ENCODE measurements at places on chromosomes 13 and 19. TPM values are rescaled to one million over a fixed set of nuclear protein-coding genes. Genes with fewer than 3 reads are reported as not detected.

Gene C19orf85
- not detected for total RNA-seq

Gene NCAN
- total RNA-seq = not detected

Gene SCGB2B2
- total RNA-seq = 1.0 TPM

Gene COPE
- total RNA-seq = 310 TPM

Gene PRR22
- total RNA-seq = 1.4 TPM

Gene NXNL1
- not detected for total RNA-seq

Gene NLRP9
- total RNA-seq = not detected

Gene RAVER1
- 35.7 TPM for total RNA-seq

Gene EDNRB
- total RNA-seq = 44.7 TPM

GRCh38 chr19:50377051-50377461 lies 799 bp downstream of the NR1H2 start:
- peaks cover 46% of the 10 kb centered on the region for H3K36me3 ChIP-seq
- H3K27ac ChIP-seq = no peak overlapping the region
- DNase-seq = peak; percentile 39
- peaks cover 31% of the 10 kb centered on the region for H3K4me1 ChIP-seq

DNA sequence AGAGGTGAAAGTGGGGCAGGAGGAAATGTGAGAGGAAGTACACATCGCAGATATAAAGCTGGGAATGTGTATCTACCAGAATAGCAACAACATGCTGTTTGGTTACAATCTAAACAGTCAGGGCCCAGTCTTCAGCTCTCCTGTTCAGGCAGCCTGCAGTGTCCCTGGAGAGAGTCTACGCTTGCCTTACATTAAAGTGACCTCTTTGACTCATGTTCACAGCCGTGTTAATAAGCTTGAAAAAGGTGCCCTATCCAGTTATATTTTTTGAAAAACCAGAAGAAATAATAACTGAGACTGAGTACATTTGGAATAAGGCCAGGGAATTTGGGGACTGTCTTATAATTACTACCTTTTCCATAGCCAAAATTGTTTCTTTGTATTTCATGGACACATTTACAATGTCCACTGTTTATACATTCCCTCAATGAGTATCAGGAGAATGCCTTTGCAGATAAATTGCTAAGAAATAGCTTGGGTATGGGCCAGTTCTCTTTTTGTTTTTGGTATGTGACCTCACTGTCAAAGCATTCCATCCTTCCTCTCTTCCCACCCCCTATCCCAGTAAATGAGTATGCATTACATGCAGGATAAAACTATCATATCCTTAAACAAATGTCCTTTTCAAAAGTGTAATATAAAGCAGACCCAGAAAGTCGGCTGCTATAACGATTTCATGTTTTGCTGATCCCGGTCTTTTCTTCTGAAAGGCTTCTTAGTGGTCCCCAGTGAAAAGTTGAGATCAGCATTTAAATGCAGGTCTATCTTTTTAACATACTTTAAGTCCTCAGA lies 82.6 kb downstream of the PCDH9 start:
- H3K27me3 ChIP-seq = no peaks in the 10 kb centered on the region
- no peaks in the 10 kb centered on the region for H3K36me3 ChIP-seq
- H3K4me1 ChIP-seq = peaks cover 17% of the 10 kb centered on the region
- H3K4me3 ChIP-seq = no peak overlapping the region
- peak overlapping the region; percentile 39 for H3K27ac ChIP-seq

DNA sequence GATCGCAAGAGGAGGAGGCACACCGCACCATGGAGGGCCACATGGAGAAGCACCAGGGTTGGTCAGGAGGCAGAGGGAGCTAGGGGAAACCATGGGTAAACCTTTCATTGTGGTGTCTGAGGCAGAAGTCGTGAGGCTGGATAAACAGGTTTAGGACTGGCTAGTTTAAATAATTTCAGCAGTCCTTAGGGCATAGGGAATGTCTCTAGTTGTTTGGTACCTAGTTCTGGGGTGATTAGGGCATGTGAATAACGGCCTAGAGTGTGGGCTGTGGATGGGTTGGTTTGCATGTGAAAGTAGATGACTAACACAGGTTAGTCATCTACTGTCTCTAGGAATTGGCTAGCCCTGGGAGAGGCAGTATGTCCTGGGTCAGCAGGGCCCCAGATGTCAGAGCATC lies 102.3 kb downstream of the STOML3 start:
- H3K4me3 ChIP-seq = no peak overlapping the region
- H3K36me3 ChIP-seq = no peaks in the 10 kb centered on the region
- H3K27me3 ChIP-seq = no peaks in the 10 kb centered on the region

- no peak overlapping the region for H3K4me3 ChIP-seq
- no peak overlapping the region for H3K27ac ChIP-seq
- DNase-seq = no peak
- H3K36me3 ChIP-seq = no peaks in the 10 kb centered on the region
- H3K4me1 ChIP-seq = no peaks in the 10 kb centered on the region
Measured at GRCh38 chr19:46069806-46070341, 29.1 kb upstream of the IGFL4 start.

DNA sequence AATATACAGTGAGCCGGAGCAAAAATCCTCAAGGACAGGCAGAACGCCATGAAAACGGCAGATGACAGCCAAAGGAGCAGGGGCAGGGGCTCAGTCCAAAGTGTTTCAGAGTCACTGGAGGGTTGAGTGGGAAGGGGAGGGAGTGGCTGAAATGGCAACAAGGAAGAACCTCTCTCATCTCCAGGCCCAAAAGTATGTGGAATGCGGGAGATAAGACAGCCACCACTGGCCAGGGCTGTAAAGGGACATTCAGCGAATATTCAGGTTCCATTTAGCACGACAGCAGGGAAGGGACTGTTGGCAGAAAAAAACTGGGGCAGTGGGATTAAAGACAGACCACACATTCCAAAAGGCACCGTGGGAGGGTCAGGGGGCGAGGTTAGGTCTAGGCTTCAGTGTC lies 48.4 kb downstream of the USPL1 start:
- no peak for DNase-seq
- H3K27me3 ChIP-seq = no peaks in the 10 kb centered on the region
- H3K4me3 ChIP-seq = no peak overlapping the region

- H3K36me3 ChIP-seq = no peaks in the 10 kb centered on the region
- DNase-seq = no peak
- no peaks in the 10 kb centered on the region for H3K4me1 ChIP-seq
- H3K4me3 ChIP-seq = no peak overlapping the region
- H3K27me3 ChIP-seq = no peaks in the 10 kb centered on the region
Measured at GRCh38 chr13:50712456-50712855, 131.0 kb downstream of the DLEU7 start.

GRCh38 chr13:91491980-91492379 lies 93.6 kb downstream of the GPC5 start:
- no peak overlapping the region for H3K4me3 ChIP-seq
- H3K4me1 ChIP-seq = no peaks in the 10 kb centered on the region
- H3K36me3 ChIP-seq = no peaks in the 10 kb centered on the region
- H3K27me3 ChIP-seq = no peaks in the 10 kb centered on the region

GRCh38 chr13:85520445-85520844 lies 278.8 kb downstream of the SLITRK6 start:
- H3K36me3 ChIP-seq = no peaks in the 10 kb centered on the region
- H3K27ac ChIP-seq = no peak overlapping the region
- no peaks in the 10 kb centered on the region for H3K4me1 ChIP-seq
- no peak overlapping the region for H3K4me3 ChIP-seq

DNA sequence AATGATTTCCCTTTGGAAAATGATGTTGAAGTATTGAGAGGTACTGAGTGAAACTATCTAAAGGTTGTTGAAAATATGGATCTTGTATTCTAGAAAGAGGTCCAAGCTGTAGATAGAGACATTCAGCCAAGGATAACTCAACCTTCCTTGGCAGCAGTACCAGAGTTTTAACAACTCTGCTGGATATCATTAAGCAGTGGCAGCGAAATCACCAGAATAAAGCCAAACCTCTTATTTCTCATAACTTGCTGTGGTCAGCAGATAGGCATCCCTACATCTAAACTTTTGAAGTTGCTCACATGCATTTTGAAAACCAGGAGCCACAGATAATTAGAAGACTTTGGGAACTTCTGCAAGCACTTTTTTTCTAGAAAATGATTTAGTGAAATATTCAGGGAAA lies 559.8 kb downstream of the IRS2 start:
- H3K27ac ChIP-seq = no peak overlapping the region
- no peaks in the 10 kb centered on the region for H3K27me3 ChIP-seq
- DNase-seq = no peak
- no peak overlapping the region for H3K4me3 ChIP-seq

DNA sequence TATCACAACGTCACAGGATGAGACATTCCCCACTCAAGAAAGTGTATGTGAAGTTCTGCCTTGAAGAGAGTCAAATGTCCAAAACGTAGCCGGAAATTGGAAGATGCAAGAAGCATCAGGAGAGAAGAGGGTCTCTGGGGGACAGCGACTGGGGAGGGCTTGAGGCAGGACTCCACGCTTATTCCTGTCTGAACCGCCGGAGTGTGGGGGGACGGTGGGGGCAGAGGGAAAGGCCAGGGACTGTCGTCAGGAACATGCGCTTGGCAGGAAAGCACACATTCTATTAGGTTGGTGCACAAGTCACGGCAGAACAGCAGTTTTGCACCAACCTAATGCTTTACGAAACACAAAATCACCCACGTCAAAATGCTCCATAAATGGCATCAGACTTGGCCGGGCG lies 95.3 kb upstream of the TM9SF2 start:
- DNase-seq = no peak
- no peak overlapping the region for H3K27ac ChIP-seq
- H3K36me3 ChIP-seq = no peaks in the 10 kb centered on the region
- no peaks in the 10 kb centered on the region for H3K4me1 ChIP-seq

DNA sequence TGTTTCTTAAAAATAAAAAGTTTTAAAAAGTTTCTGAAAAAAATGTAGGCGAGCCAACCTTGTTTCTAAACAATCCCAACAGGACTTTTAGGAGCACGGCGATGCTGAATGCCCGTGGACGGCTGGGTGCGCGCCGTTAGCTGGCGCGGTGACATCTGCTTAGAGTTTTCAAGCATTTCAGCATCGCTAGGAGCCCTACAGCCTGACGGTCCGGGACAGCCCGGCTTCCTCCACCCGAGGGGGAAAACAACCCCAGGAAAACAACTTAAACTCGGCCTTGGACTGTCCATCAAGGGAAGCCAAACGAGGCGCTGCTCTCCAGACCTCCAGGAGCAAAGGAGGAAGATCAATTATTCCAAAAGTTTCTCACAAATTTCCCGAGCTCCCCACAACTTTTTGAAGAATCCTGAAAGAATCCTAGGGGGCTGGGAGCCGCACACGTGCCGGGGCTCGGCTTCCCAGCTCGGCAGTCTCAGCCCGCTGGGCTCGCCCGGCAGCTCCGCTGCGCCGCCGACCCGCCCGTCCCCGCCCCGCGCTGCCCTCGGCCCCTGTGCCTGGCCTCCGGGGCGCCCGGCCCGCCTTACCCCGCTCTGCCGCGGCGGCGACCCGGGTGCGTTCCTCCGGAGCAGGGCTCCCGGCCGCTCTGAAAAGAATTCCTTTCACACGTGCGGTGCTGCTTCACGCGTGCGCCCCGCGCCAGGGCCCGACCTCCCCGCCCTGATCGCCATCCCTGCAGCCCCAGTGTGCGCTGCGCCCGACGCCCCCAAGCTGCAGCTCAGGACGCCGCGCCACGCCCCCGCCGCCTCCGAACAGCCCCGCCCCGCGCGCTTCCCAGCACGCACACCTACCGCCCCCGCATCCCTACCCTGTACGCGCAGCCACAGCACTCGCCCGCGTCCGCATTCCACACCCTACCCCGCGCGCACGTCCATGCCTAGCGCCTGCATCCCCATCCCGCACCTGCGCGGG lies at the start of gene GJA3:
GJA3 (minus strand) TSS at position 747 of the 969 bp plus-strand sequence. CDS start 17,764 bp downstream, outside the sequence.
- peaks cover 43% of the 10 kb centered on the region for H3K27me3 ChIP-seq
- H3K36me3 ChIP-seq = no peaks in the 10 kb centered on the region
- DNase-seq = no peak
- H3K27ac ChIP-seq = no peak within 1 kb of the TSS
- peaks cover 6% of the 10 kb centered on the region for H3K4me1 ChIP-seq
- H3K4me3 ChIP-seq = no peak within 1 kb of the TSS

GRCh38 chr19:14072535-14073260 lies at the start of gene MISP3:
TSS of gene MISP3 (plus strand) at chr19:14072786. CDS start at chr19:14073310, 524 bp downstream.
- no peaks in the 10 kb centered on the region for H3K36me3 ChIP-seq
- H3K4me1 ChIP-seq = peaks cover 15% of the 10 kb centered on the region
- peak within 1 kb of the TSS; percentile 64 for H3K4me3 ChIP-seq
- H3K27me3 ChIP-seq = no peaks in the 10 kb centered on the region
- peak within 1 kb of the TSS; percentile 90 for H3K27ac ChIP-seq

DNA sequence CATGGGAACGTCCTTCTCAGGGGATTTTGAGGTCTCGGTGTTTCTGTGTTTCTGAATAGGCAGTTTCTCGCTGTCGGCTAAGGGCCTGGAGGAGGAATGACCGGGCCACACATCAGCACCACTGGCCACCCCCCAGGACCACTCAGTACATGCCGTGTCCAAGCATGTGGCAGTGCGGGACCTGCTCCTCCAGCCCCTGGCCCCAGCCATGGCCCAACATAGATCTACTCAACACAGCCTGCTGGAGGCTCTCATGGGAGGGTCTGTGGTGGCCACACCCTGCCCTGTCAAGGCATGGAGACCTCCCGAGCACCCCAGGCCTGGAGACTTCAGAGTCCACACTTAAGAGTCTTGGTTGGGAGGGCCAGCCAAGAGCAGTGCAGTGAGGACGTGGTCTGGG lies 17.5 kb downstream of the IZUMO4 start:
- DNase-seq = no peak
- H3K4me1 ChIP-seq = no peaks in the 10 kb centered on the region
- H3K4me3 ChIP-seq = no peak overlapping the region
- no peak overlapping the region for H3K27ac ChIP-seq

GRCh38 chr19:29535214-29535831 lies 9.5 kb downstream of the VSTM2B start:
- no peak overlapping the region for H3K4me3 ChIP-seq
- no peak overlapping the region for H3K27ac ChIP-seq
- DNase-seq = no peak
- H3K27me3 ChIP-seq = no peaks in the 10 kb centered on the region
- H3K4me1 ChIP-seq = no peaks in the 10 kb centered on the region
- H3K36me3 ChIP-seq = no peaks in the 10 kb centered on the region

- peaks cover 8% of the 10 kb centered on the region for H3K36me3 ChIP-seq
- no peak overlapping the region for H3K27ac ChIP-seq
- DNase-seq = no peak
- H3K27me3 ChIP-seq = no peaks in the 10 kb centered on the region
- H3K4me3 ChIP-seq = no peak overlapping the region
- no peaks in the 10 kb centered on the region for H3K4me1 ChIP-seq
Measured at GRCh38 chr13:77725071-77725470, 27.6 kb downstream of the SLAIN1 start.

DNA sequence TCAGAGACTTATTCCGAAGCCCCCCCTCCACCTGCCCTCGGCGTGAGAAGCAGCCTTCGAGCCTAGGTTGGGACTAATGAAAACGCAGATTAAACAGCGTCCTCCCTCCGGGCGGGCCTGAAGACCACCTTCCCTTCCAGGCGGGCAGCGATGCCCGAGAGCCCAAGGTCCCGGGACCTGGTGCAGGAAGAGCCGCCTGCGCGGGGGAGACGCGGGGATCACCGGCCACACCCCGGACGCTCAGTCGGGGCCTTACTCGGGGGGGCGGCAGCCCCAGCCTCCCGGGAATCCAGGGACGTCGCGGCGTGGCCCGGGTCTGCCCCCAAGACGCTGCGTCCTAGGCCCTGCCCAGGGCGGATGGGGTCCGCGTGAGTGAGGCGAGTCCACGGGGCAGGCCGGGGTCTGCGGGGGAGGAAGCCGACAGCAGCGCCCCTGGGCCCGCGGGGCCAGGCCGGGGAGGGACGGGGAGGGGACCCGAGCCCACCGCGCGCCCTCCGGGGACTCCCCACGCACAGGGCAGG lies 33.3 kb upstream of the SPACA7 start:
- H3K36me3 ChIP-seq = no peaks in the 10 kb centered on the region
- no peaks in the 10 kb centered on the region for H3K4me1 ChIP-seq
- no peaks in the 10 kb centered on the region for H3K27me3 ChIP-seq
- no peak overlapping the region for H3K4me3 ChIP-seq
- H3K27ac ChIP-seq = no peak overlapping the region

- H3K4me1 ChIP-seq = no peaks in the 10 kb centered on the region
- DNase-seq = no peak
- no peak overlapping the region for H3K4me3 ChIP-seq
- H3K36me3 ChIP-seq = no peaks in the 10 kb centered on the region
Measured at GRCh38 chr13:94065741-94066140, 413.7 kb downstream of the DCT start.

All from thyroid gland (tissue), 4 donors.